ENCODE measurements at places on chromosomes 2 and 18. TPM values are rescaled to one million over a fixed set of nuclear protein-coding genes. Genes with fewer than 3 reads are reported as not detected.

The AQP4 gene
- total RNA-seq, result not detected

DNA sequence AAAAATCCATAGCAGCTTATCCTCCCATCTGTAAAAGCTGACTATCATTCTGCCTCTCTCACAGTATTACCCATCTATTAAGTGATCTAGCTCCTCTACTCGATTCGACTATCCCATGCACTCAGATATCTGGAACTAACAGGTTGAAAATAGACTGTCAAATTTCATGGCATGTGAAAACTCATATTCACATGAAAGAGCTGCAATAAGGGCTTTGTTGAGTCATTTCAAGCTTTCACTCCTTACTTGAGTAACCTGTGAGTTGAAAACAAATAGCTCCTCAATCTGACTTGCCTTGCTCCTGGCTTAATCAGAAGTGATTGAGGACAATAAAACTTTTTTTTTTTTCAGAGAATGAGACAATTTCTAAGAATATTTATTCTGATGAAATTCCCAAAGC lies 192.4 kb upstream of the ERBB4 start:
- no peak for DNase-seq

DNA sequence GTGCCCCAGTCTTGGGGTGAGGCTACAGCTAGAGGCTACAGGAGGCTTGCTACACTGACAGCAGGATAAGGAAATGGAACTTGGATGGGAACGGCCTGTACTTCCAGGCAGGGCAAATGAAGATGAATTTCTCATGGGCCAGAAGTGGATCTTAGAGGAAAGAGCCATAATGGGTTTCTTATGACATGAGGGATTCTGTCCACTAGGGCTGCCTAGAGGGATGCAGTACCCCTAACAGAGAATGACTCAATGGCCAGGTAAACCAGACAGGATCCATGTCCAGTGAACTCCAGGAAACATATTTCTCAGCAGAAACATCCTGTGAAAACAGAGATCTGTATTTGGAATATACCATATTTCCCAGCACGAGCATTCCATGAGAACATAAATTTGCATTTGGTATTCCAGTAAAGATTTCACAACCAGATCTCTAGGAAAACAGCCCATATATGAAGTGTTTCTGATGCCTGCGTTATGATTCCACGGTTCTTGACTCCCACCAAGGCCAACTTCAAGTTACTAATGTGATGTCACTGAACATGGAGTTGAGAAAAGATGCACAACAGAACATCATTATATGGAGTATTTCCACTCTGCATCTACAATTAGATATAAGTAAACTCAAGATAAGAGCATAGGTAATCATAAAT lies 11.5 kb upstream of the SLC35F5 start:
- no peak for DNase-seq

The ZNF396 gene
- total RNA-seq, result 4.9 TPM

The AGXT gene
- total RNA-seq, result 1.2 TPM

The ABCB6 gene
- total RNA-seq, result 29.0 TPM

DNA sequence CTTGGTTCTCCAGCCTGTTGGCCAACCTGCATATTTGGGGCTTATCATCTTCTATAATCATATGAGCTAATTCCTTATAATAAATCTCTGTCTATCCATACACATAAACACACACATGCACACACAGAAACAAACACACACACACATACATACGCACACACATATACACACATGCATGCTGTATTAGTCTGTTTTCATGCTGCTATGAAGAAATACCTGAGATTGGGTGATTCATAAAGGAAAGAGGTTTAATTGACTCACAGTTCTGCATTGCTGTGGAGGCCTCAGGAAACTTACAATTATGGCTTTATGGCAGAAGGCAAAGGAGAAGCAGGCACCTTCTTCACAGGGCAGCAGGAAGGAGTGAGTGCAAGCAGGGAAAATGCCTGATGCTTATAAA lies 707.4 kb upstream of the CDH2 start:
- DNase-seq, result no peak

The SERPINB5 gene
- total RNA-seq, result 0.06 TPM

DNA sequence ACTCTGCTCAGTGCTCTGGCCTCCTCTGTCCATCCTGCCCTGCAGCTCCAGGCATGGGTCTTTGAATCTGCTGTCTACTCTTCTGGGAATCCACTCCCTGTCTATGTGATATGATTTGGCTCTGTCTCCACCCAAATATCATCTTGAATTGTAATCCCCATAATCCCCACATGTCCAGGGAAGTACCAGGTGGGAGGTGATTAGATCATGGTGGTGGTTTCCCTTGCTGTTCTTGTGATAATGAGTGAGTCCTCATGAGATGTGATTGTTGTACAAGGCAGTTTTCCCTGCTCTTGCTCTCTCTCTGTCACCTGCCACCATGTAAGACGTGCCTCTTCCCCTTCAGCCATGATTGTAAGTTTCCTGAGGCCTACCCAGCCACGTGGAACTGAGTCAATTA lies 881.8 kb upstream of the ID2 start:
- DNase-seq, result no peak

DNA sequence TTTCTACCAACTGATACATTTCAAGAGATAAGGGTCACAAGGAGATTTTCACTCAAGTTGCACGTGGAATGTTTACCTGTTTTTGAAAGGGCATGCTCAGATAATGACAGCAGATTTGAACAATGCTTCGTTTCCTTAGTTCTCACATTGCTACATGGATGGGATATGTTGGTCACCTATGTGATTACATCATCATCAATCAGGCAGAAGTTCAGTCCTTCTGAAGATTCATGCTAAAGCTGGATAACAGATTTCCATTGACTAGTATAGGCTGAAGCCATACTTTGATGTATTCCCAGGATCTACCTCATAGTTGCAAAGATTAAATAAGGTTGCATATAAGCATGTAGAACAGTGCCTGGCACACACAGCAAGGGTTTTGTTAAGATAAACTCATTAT lies 19.7 kb downstream of the TCF7L1 start:
- no peak for DNase-seq

The TUBB8B gene
- not detected for total RNA-seq

- DNase-seq, result no peak
These were observed 361.2 kb upstream of the SOX11 start for GRCh38 chr2:5330961-5331360.

The GPR75 gene
- 9.0 TPM for total RNA-seq

GRCh38 chr2:202638721-202639120 lies 4.0 kb downstream of the FAM117B start:
- DNase-seq, result no peak

The HAUS1 gene
- 14.4 TPM for total RNA-seq

GRCh38 chr2:139963863-139964355 lies 1183.7 kb upstream of the NXPH2 start:
- no peak for DNase-seq

DNA sequence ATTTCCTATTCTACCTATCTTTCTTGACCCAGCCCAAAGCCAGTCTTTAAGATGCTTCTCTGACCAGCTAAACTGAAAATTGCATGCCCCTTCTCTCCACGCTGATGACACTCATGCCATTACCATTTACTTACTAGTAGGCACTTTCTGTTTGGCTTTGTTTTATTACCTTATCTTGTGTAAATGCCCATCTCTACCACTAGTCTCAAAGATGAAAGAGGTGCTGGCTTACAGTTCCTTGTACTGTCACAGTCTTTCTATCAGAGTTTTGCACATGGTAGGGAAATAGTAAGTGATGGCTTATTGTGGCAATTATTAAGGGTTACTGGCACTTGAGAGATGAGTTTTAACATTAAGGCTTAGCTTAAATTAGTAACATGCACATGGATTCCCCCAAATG lies 352.1 kb downstream of the RBM43 start:
- DNase-seq, result no peak

The SH3RF3 gene
- 19.1 TPM for total RNA-seq

The MC4R gene
- 0.19 TPM for total RNA-seq

- peak; percentile 80 for DNase-seq
These were observed 86.8 kb downstream of the SEMA4F start for GRCh38 chr2:74740741-74741431.

The PLB1 gene
- 7.4 TPM for total RNA-seq

The NFU1 gene
- 51.9 TPM for total RNA-seq

DNA sequence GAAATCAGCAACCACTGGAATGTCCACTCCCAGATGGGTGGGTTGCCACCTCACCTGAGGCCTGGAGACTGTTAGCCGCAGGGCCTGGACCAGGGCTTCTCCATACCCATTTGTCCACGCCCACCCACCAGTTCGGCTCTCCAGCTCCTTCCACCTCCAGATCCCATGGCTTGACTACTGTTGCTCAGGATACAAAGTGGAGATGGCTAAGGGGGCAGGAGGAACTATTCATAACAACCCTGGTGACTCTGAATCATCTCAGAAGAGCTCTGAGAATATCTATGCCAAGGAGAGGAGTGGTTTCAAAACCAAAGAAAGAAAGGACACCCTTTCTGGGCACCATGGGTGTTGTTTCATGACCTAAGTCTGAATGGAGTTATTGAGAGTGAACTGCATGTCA lies 145.8 kb downstream of the LAMA3 start:
- DNase-seq, result no peak

GRCh38 chr18:32576296-32576916 lies 105.7 kb upstream of the GAREM1 start:
- DNase-seq, result no peak

The TXNDC2 gene
- total RNA-seq, result 0.08 TPM

DNA sequence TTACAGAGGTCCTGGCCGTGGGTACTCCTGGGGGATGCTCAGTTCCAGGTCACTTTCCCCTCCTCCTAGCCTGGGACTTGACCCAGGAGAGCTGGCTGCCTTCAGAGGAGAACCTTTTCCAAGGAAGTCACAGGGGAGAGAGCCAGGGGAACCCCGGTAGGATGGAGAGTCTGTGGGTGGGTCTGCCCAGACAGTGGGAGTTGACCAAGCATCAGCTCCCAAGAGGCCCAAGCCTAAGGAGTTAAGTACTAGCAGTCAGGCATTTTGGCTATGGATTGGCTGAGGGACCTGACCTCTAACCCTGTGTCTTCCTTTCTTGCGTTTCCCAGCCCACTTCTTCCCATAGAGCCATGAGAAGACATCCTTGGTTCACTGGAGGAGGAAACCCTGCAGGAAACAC lies 48.8 kb upstream of the PLB1 start:
- no peak for DNase-seq

DNA sequence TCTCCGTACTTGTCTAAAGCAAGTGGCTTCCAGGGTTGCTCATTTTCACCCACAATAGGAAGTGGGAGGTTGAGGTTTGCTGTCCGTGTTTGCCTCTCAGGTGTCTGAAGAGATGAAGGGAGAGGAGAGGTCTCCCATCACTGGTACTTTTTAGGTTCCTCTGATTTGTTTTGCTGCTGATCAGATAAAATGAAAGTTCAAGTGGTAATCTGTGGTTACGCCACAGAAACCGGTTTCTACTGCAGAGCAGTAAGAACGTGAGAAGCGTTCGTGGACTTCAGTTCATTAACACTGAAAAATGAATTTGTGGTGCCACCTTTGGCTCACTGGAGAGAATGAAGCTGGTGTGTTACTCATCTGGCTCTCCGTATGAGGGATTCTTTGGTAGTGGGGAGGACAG lies 118.2 kb downstream of the GBX2 start:
- DNase-seq, result no peak

- DNase-seq, result no peak
These were observed 20.6 kb upstream of the TMEM163 start for GRCh38 chr2:134739236-134739878.

DNA sequence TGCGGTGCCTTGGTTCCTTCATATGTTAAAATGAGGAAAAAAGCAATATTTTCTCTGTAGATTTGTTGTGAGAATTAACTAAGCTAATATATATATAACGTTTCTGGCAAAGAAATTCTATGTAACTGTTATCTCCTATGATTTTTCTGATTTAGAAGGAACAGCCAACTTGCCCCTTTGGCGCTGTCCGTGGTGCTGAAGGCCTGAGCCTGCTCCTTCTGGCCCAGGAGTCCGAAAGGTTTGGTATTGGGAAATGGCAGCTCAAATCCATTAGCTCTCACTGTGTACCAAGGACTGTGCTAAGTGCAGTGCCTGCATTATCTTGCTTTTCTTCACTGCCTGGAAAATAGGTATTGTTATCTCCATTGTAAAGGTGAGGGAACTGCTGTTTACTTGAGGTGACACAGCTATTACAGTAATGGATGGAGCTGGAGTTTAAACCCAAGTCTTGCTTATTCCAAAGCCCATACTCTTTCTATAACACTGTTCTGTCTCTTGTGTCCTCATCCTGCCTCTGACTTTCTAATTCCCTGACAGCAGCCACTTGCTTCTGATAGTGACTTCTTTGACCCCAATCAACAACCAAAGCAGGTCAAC lies 52.2 kb downstream of the C1QL2 start:
- DNase-seq, result peak; percentile 54

GRCh38 chr2:2101924-2102323 lies 229.2 kb downstream of the MYT1L start:
- no peak for DNase-seq

DNA sequence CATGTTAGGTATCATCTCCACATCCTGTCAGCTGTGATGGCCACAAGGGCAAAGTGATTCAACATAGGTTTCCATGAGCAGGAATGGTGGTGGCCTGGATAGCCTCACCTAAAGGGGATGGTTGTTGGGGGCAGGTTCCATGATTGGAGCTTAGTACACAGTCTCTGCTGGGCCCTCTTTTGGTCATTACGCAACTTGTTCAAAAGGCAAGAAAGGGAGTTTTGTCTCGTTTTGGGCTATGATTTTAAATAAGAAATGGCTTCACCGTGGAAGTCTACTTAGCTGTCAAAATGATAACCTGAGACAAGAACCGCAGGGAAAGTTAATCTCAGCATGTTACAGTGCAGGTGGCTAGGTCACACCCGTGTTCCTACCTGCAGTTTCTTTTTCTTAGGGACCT lies 13.1 kb upstream of the MC4R start:
- no peak for DNase-seq

The AQP12A gene
- total RNA-seq, result not detected

All from adrenal gland (tissue), 19 donors.